ENCODE measurements at places on chromosomes 1 and 21.

DNA sequence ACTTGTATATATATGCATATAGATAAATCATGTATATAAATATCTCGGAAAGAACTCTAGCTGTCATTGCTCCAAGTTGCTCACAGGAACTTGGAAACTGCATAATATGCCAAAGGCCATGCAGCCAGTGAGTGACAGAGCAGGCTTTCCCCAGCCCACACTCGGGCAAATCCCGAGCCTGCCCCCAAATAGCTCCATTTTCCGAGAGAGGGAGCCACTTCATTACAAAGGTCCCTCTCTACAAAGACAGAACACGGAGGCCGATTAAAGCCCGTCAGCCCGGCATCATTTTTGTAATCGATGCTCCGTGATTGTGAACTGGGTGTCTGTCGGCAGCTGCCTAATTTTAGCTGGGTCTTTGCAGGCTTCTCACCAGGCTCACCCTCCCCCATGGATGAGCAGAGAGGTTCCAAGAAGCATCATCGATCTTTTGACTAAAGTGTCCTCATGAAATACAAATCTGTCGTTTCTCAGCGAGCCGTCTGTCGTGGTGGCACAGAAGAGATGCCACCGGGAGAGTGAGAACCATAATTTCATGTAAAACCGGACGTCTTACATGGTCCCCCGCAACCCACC is 663.9 kb downstream of the PTPRU start:
- no peak for DNase-seq

- DNase-seq, result no peak
These were observed 9.4 kb upstream of the CEP85 start for GRCh38 chr1:26224606-26225005.

- DNase-seq, result peak; percentile 5
These were observed 1239.3 kb downstream of the MRPL39 start for GRCh38 chr21:24367936-24368335.

DNA sequence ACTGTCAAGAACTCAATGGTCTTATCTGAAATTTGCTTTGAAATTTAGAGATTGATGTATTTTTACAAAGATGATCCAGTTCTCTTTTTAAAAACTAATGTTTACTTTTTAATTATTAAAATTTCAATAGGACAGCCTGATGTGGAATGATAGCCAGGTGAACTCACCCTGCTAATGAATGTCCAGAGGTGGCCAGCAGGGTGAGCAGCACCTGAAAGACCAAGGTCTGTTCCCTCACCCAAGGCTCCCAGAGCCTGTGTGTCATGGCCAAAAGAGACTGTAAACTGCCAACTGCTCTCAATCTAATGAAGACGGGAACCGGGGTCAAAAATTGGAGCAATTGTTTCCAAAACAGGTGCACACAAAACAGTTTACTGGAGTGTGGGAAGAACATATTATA is 340.4 kb downstream of the DISC1 start:
- DNase-seq, result no peak

DNA sequence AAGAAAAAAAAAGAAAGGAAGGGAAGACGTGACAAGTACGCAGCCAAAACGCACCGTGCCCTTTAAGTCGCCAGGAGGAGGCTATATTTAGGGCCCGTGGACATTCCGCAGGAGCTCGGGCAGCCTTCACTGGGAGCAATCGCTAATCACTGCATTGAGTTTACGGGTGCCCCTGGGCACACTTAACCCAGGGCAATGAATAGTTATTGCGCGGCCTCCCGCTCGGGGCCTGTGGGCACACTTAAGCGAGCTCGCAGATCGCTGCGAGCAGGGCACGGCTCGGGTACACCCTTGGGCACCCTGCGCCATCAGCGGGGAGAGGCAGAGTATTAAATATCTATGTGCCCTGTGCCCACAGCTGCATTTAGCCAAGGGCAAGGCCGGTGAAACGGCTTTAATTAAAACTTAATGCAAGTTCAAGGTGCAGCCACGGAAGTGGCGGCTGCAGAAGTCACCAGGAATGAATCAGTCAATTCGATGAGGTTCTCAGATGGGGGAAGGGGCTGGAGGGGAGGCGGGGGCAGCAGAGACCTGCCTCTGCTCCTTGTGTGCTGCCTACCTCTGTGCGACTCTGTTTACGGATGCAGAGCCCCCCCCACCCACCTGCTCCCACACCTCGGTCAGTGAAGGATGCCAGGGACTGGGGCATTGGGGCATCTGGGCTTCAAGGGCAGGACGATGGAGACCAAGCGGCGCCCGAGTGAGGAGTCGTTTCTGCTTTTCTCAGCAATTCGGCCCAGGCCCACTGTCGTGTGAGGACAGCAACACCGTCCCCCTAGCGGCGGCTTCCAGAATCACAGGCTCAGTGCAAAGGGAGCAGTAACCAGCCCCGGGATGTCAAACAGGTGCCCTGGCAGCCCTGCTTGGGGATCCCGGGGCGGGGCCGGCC is 51.8 kb upstream of the TARDBP start:
- DNase-seq, result peak; percentile 40

- DNase-seq, result peak; percentile 100
These were observed 18.6 kb downstream of the AZIN2 start for GRCh38 chr1:33099290-33100118.

- no peak for DNase-seq
These were observed 128.2 kb downstream of the KCNN3 start for GRCh38 chr1:154741741-154742495.

GRCh38 chr1:59696421-59697115 is 118.2 kb upstream of the HOOK1 start:
- no peak for DNase-seq

- DNase-seq, result no peak
These were observed 495 bp upstream of the NTRK1 start for GRCh38 chr1:156860113-156860627.

DNA sequence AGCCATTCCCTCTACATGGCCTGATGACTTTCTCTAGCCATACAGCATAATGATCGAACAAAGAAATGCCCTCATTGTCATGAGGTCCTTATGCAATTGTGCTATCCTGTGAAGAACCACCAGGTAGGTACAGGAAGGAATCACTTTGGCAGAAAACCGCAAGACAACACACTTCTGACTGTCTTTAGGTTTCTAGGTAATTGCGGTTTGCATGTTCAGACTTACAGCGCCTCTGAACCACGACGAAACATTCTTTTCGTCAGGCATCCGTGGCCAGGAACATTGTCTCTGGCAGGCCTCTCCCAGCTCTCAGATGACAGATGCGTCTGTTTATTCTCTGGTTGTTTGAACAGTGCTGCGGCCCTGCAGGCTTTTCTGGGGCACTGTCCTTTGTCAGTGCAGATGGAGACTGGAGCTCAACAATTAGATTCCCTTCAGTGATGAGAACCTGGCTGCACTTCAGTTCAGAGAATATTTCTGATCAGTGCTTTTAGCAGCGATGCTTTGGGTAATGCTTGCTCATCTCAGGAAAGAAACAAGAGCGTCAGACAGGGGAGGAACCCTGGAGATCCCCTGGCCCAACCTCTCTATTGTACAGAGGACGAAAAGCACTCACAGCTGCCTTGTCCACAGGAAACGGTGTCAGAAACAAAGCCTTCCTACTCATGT is 63.4 kb downstream of the B3GALT5 start:
- DNase-seq, result peak; percentile 7

DNA sequence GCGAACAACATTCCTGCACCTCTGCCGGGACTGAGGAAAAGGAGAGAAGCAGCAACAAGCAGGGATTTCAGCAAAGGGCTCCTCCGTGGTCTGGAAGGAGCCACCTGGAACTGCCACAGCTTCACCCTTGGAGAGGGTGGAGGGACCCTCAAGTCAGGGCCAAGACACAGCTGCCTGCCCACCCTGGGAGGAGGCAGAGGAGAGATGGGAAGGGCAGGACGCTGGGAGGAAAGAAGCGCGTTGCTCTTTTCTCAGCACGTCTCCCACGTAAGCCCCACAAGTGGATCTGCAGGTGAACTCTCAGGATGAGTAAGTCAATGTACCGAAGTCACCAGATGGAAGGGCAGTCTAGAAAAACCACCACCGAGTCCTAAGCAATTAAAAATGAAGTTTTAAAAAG is 39.6 kb downstream of the SLC19A1 start:
- DNase-seq, result no peak

- DNase-seq, result no peak
These were observed 21.3 kb upstream of the RSPO1 start for GRCh38 chr1:37656026-37656425.

DNA sequence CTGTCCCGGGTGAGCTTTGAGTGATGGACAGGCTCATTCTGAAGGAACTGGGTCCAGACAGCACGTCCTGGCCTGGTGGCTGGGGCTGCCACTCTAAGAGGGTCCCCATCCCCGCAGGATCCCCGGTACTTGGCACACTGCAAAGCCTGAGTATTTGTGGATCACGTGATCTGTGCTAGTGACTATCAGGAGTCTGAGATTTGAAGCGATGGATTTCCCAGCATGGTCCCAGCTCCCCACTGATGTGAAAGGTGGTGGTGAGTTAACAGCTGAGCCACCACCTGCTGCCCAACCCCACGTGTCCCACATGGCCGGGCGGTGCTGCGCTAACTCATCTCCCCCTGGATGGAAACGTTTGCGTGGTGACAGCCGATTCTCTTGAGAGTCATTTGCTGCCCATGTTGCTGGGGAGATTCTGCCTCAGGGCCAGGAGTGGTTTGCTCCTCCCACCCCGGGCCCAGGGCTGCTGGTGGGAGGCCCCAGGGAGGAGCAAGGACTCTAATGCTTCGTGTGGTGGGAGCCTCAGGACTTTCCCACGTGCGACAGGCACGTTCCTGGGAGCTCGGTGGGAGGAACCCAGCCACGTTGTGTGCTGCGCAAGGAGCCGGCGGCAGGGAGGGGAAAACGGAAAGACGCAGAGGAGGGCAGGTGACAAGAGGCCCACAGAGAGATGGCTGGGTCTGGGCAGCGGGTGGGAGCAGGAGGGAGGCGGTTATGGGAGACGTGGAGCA is 15.1 kb downstream of the FAAP20 start:
- DNase-seq, result no peak

DNA sequence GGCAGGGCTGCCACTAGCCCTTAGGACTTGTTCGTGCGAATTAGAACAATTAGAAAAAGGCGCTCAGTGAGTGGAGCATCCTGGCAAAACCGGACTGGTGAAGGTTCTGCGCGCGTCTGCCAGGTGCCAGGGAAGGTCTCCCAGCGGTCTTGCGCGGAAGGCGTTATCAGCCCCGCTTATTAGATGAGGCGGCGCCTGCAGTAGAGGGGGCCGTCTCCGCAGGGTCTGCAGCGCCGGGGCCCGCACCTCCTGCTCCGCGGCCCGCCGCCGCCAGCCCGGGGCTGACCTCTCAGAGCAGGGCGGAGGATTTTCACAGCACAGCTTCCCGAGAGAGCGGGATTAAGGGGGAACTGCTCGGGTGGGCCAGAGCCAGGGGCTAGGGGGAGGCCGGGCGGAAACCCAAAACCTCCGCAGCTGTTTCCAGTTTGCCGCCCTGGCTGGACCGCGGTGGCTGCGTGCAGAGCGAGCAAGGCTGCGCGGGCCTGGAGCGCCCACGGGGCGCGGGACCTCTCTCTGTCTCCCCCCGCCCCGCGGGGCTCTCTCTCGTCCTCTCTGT is 155.2 kb downstream of the FOXD2 start:
- no peak for DNase-seq

DNA sequence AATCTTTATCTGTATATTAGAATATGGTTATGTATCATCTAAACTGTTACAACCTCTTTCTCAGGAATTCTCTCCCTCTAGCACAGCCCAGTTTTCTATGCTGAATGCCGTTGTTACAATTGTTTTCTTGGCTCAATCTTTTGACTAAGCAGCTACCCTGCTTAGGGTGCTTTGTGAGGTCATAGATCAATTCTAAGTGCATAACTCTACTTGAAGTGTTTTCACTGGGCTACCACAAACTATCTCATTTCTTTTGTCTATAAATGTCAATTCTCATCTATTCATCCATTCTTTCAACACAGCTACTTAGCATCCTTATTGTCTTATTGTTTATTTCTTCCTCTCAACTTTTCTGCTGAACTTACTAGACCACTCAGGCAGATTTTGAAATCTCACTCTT is 77.1 kb downstream of the CEP350 start:
- DNase-seq, result no peak

DNA sequence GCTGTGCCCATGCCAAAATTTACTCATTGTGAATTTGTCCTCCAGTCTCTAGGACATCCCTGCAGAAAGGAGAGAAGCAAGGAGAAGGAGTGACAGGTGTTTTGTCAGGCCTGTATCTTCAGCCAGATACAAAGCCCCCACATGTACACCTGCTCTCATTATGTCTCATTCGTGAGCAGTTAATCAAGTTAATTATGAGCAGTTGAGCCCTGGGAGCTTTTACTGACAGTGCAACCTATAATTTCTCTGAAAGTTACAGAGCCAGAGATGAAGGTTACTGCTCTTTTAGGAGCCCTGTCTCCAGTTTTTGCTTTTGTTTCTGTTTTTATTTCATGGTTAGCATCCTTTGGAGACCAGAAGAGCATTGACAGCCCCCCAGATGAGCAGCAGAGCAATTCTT is 5.0 kb upstream of the ILDR2 start:
- DNase-seq, result no peak
